ENCODE measurements at places on chromosomes 4 and X.

DNA sequence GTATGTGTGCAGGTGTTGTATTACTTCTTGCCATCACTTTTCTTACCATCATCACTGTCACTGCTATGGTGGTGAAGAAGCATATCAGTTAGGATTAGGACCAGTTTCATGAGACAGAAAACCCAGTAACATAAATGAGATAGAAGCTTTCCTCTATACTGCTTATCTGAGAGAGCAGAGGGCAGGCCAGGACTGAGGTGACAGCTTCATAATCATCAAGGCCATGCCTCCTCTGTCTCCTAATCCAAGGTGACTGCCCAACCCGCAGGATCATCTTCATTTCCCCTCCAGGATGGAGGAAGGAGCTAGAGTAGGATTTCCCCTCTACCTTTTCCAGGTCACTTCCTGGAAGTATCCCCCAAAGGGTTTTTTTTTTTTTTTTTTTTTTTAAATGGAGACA is 35.4 kb downstream of the TMEM131L start:
- no peak for DNase-seq

- no peak for DNase-seq
Observed at GRCh38 chrX:150567645-150568319, 639 bp upstream of the MTM1 start.

DNA sequence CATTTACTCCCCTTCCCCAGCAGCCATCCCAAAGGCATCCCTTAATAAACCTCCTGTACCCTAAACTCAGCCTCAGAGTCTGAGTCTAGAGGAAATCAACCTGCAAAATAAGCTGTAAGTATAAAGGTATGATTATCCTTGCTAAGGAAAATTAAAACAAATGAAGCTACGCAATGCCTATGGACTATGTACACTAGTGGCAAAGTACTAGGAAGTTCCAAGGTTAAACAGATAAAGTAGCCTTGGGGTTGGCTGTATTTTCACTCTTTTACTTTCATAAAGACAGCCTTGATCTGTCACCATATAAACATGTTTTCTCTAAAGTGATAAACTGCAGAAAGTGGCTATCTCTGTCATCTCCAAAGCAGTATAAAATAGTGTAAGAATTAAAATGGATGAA is 35.9 kb downstream of the MAP3K15 start:
- DNase-seq, result no peak

DNA sequence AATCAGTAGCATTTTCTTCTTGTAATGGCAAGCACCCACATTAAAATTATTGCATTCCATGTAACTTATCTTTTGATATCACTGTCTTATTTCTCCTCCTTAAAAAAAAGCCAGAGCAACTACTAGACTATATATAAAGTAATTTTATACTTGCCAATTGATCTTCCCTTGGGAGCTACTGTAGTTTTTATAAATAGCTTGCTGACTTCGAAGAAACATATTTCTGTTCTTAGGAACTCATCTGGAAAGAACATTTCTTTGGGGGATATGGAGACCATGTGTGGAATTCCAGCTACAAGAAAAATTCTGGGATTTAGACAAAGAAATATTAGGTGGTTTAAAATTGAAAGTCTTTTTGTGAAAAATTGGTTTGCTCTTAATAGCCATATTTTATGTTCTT is 94.9 kb downstream of the BMPR1B start:
- no peak for DNase-seq

GRCh38 chrX:72554448-72555140 is 18.0 kb downstream of the HDAC8 start:
- no peak for DNase-seq

- no peak for DNase-seq
Observed at GRCh38 chr4:140689623-140690022, 66.6 kb downstream of the TBC1D9 start.

GRCh38 chr4:155906554-155907247 is 3.2 kb downstream of the TDO2 start:
- DNase-seq, result peak; percentile 78

- DNase-seq, result peak; percentile 76
Observed at GRCh38 chr4:87555773-87556619, 26.8 kb upstream of the SPARCL1 start.

DNA sequence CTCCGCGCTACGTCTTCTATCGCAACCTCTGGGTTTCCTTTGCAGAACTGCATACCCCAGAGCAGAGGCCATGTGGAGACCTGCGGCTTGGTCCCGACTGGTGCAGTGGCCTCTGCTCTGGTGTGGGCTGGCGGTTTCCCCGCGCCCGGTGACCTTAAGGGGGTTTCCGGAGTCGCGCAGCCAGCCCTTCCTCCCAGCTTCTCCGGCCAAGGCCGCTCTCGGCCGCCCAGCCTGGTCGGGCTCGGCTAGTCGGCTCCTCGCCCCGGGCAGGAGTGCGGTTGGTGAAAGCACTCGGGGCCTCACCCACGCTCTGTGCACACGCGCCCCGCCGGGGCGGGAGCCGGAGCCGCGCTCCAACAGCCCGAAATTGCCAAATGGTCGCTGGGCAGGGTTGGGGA is 84.9 kb downstream of the BCOR start:
- peak; percentile 56 for DNase-seq

DNA sequence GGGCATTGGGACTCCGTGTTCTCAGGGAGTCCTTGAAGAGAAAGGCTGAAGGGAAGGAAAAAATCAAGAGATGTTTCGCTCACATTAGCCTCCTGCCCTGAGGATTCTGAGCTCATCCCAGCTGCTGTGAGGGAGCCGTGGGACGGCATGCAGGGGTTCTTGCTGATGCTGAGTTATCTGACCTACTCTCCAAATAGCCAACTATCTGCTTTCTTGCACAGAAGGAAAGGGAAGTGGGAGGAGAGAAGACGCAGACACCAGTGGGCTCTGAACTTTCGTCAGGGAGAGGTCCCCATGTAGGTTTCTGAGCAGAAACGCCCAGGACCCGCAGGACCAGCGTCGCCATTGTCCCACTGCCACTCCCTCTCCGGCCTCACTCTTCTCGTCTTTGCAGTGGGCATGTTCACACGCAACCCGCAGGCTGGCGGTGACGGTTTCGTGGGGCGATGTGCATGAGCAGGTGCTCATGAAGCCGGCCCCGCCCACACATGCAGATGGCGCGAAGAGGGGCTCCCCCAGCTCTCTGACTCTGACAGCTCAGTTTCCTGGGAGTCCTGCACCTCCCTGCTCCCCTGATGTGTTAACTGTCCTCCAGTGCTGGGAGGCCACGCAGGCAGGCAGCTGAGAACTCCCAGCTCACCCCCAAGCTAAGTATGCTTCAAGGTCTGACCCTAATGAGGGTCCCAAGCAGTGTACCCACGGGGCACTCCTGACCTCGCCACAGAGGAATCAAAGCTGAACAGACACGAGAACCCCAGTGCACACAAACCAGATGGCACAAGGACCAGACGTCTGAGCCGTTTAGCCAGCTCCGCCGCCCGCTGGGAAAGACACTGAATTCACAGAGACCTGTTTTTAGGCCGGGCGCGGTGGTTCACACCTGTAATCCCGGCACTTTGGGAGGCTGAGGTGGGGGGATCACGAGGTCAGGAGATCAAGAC is 13.6 kb upstream of the ABLIM2 start:
- DNase-seq, result no peak

GRCh38 chrX:137362583-137362982 is 203.3 kb upstream of the ZIC3 start:
- DNase-seq, result no peak

- DNase-seq, result peak; percentile 50
Observed at GRCh38 chrX:49915361-49916222, 6.8 kb upstream of the CLCN5 start.

DNA sequence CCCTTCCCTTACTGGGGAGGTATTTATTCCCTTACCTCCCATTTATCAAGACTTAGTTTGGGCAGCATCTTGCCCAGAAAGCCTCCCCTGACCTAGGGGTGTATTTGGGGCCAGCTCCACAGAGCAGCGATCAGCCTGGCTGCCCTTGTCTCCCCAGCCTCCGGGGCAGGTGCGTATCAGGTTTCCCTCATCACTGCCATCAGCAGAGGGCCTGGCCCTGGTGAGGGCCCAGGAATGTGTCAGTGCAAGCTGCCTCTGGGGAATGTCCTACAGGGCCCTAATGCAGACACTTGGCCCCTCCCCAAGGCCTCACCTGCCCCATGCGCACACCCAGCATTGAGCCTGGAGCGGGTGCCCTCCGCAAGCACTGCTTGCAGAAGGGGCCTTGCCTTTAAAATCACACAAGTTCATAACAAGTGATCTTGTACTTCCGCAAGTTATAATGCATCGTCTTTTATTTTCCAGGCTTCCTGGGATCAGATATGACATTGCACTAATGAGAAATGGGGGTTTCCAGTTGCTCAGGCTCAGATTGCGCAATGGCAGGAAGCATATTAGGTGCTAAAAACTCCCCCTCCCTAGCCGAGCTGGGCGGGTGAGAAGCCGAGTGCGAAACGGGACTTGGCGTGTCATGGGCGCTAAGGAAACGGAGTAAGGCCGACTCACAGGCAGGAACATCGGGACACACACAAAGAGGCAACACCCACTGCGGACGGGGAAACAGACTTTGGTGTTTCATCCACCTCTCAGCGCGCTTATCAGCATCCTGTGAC is 25.4 kb upstream of the AFAP1 start:
- DNase-seq, result no peak

DNA sequence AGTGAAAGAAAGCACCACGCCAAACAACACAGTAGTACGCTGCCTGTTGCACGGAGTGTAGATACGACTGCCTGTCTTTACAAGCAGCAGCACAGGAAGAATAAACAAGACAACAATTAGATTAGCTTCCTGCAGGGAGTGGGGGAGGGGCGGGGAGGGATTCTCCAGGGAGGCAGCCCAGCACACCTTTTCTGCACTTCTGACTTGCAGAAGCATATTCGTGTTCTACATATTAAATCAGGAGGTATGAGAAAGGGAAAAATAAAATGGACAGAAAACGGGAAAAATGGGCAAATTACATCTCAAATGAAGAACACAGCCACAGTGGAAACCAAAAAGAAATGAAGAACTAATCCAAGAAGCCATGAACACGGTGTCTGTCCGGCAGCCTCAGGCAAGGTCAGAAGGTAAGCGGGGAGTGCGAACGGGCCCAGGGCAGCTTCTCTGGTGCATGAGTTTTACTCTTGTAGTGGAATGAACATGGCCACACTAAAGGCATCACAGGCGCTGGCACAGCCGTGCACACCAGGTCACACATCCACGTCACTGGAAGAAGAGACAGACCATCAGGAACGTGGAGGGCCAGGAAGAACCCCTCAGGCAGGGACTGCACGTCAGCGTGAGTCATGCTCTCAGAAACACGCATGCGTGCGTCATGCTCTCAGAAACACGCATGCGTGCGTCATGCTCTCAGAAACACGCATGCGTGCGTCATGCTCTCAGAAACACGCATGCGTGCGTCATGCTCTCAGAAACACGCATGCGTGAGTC is 20.1 kb upstream of the ADRA2C start:
- DNase-seq, result no peak

GRCh38 chrX:15694941-15695451 is 30.4 kb upstream of the CLTRN start:
- no peak for DNase-seq

- no peak for DNase-seq
Observed at GRCh38 chrX:117973110-117973807, 143.4 kb downstream of the KLHL13 start.

GRCh38 chr4:39987485-39987884 is 9.8 kb upstream of the PDS5A start:
- no peak for DNase-seq

DNA sequence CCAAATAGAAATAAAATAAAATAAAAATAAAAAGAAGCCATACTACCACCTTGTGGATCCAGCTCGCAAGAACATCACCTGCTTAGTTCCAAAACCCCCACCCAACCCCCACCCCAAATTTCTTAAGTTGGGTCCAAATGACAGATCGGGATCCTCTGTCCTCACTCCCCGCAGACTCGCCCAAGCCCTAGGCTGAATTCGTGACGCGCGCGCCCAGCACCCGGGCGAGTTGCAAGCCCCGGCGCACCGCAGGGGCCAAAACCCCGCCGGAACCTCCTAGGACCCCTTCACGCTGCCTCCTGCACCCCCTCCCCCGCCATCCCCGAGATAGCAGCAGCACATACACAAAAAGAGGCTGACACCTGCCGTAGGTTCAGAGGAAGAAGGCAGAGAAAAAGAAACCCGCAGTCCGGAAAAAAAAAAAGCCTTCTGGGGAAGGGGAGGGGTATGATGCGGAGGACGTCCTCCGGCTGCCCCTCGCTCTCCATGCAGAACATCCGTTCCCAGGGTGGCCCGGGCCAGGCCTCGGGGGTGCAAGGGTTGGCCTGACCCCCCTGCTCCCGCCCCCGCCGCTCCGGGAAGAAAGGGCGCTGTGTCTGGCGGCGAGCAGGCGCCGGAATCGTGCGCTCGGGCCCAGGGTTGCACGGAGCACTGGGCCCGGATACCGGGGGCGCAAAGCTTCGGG is 2.6 kb downstream of the NLGN4X start:
- DNase-seq, result peak; percentile 7

DNA sequence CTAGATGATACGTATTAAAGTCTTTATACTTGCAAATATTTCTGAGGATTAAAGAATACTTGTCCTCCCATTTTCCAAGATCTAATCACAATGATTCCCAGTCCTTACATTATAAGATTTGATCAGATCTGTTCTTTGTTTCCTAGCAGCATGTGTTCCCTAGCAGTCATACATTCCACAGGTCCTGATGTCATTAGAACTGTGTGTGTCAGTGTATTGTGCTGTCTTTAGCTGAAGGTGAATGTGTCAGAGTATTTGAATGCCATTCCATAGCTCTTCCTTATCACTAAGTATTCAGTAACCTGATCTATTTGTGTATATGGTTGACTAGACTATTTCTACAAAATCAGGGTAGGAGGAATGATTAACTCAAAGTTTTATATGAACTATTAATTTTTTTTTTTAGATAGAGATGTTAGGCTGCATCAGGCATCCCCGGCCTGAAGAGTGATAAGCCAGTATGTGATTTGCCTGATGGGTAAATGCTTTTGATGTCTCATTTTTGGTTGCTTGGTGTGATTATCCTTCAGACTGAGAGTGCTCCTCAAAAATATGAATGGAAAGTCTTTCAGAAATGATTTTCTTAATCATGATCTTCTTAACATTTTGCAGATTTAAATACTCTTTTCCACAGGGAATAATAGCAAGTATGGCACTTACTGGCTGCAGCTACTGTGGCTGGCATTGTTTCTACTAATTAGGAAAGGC is 4.4 kb downstream of the ADGRL3 start:
- DNase-seq, result peak; percentile 6

- DNase-seq, result no peak
Observed at GRCh38 chr4:83599183-83599582, 63.3 kb downstream of the GPAT3 start.

DNA sequence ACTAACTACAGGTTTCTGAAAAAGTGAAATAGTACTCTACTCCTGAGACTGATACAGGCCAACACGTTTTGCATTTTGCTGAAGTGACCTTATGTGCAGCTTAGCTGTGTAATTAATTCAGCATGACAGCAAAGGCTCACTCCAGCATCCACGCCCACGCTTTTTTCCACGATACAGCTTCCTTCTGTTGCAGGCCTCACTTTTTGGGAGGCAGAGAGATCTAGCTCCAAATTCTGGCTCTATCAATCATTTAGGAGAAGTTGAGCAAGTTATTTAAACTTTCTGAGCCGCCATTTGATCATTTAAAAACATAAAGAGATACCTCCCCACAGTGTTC is 160.3 kb downstream of the AFAP1 start:
- DNase-seq, result peak; percentile 56

GRCh38 chrX:19840899-19841648 is 46.3 kb downstream of the SH3KBP1 start:
- DNase-seq, result no peak

- no peak for DNase-seq
Observed at GRCh38 chr4:119268466-119268865, 53.5 kb downstream of the FABP2 start.
